ENCODE measurements at places on chromosomes 7 and 10. TPM values are rescaled to one million over a fixed set of nuclear protein-coding genes. Genes with fewer than 3 reads are reported as not detected.

GRCh38 chr7:74544706-74545469 lies 91.2 kb downstream of the GTF2IRD1 start:
- H3K36me3 ChIP-seq, result peaks cover 42% of the 10 kb centered on the region
- H3K4me1 ChIP-seq, result no peaks in the 10 kb centered on the region
- no peaks in the 10 kb centered on the region for H3K27me3 ChIP-seq
- DNase-seq, result no peak

- H3K36me3 ChIP-seq, result no peaks in the 10 kb centered on the region
- no peaks in the 10 kb centered on the region for H3K4me1 ChIP-seq
- peak; percentile 89 for DNase-seq
- peaks cover 31% of the 10 kb centered on the region for H3K27me3 ChIP-seq
- no peak overlapping the region for H3K27ac ChIP-seq
Observed at GRCh38 chr7:155797262-155798250, 14.7 kb downstream of the SHH start.

GRCh38 chr10:129728246-129728820 lies 235.7 kb downstream of the EBF3 start:
- no peaks in the 10 kb centered on the region for H3K36me3 ChIP-seq
- H3K4me3 ChIP-seq, result no peak overlapping the region
- H3K27ac ChIP-seq, result no peak overlapping the region
- no peaks in the 10 kb centered on the region for H3K4me1 ChIP-seq
- H3K27me3 ChIP-seq, result no peaks in the 10 kb centered on the region
- peak; percentile 66 for DNase-seq

GRCh38 chr7:70183278-70183677 lies 585.0 kb downstream of the AUTS2 start:
- no peak overlapping the region for H3K4me3 ChIP-seq
- no peak overlapping the region for H3K27ac ChIP-seq
- DNase-seq, result no peak

Gene PHKG1
- 1.8 TPM for total RNA-seq

Gene KCP
- 1.1 TPM for total RNA-seq

Gene BLNK
- 0.36 TPM for total RNA-seq
